ENCODE measurements at places on chromosomes 7 and 10. TPM values are rescaled to one million over a fixed set of nuclear protein-coding genes. Genes with fewer than 3 reads are reported as not detected.
A peak's percentile ranks its signal among the peaks of the same experiment; 100 is the strongest.

DNA sequence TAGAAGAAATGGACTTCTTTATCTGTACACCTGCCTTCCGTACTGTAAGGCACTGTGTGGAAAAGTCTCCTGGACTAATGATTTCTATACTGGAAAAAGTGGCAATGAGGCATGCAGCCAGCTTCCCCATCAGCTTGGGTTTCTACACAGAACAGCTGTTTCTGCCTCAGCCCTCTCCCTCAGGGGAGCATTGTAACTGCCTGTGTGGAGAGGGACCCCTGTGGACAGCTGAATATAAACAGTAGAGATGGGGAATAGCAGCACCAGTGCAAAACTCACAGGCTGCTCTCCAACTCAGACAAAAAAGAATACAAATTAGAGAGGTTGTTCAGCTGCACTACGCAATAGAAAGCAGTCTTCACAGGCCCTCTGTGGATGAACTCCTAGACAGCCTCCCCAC is 451.3 kb upstream of the MBL2 start:
- no peak for DNase-seq

GRCh38 chr7:23299770-23300300 is 696 bp downstream of the MALSU1 start:
- DNase-seq: peak; percentile 15

DNA sequence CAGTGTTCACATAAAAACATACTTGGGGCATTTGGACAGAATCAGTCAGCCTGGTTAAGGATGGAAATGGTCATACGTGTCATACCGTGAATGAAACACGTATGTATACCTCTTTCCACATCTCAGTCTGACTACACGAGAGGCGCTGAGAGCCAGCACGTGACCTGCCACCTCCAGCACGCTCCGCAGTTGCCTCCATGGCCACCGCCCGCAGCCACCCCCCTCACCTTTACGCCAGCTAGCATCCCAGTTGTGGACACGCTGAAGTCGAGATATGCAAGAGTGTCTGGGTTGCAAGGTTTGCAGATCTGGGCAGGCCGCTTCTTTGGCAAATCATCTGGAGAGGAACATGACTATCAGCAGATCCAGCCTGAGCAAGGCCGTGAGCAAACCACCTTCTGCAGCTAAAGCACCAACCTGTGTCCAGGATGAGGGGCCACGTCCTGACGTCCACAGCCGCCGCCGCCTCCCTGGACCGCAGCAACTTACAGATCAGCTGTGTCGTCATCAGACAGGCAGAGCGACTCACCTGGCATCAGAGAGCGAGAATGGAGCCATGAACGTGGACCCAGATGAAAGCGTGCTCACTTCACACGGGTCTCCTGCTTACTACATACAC is 209.4 kb downstream of the ZMYND11 start:
- DNase-seq: no peak

DNA sequence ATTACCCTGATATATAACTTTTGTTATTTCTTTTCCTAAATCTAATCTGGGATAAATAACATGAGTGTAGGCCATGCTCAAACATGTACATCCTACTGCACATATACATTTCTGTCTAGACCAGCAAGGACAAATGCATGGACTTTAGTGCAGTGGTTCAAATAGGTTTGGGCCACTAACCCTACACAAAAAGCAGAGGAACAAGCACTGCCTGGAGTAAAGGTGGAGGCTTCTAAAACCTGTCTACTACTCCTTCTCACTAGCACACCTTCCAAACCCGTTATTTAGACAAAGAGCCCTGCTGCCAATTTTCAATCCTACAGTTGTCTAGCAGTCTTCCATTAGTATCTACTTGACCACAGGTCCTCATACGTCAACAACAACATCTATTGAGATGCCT is 34.8 kb downstream of the SGCE start:
- DNase-seq: no peak

- no peak for DNase-seq
Observed at GRCh38 chr7:40439686-40440085, 304.9 kb downstream of the SUGCT start.

The AKR1B15 gene
- total RNA-seq: not detected

The CC2D2B gene
- total RNA-seq: not detected

The CLCN1 gene
- not detected for total RNA-seq

All from lung microvascular endothelial cell (primary cell).